CD4-positive, alpha-beta T cell (primary cell): ENCODE measurements at places on chromosomes 4 and X. TPM values are rescaled to one million over a fixed set of nuclear protein-coding genes. Genes with fewer than 3 reads are reported as not detected.

- H3K27me3 ChIP-seq, result no peaks in the 10 kb centered on the region
- no peak overlapping the region for H3K4me3 ChIP-seq
- H3K4me1 ChIP-seq, result no peaks in the 10 kb centered on the region
- H3K27ac ChIP-seq, result no peak overlapping the region
Measured at GRCh38 chr4:25800245-25800644, 62.5 kb downstream of the SEL1L3 start.

DNA sequence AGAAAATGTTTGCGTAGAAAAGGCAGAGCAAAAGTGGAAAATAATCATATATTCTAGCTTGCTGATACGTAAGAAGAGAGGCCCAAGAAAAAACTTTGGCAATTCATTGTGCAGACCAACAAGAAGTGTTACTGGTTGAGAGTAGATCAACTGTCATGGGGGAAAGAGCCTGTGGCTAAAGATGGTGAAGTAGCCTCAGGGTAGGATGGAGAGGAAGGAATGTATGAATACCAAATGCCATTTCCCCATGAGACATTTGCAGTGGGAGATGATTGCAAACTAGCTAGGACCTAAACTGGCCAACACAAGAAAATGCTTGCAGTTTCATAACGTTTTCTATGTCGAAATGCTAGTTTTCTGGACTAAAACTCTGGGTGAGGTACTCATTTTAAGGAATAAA lies 47.7 kb upstream of the ADGRL3 start:
- H3K4me1 ChIP-seq, result no peaks in the 10 kb centered on the region
- no peak overlapping the region for H3K4me3 ChIP-seq
- H3K27ac ChIP-seq, result no peak overlapping the region
- H3K36me3 ChIP-seq, result no peaks in the 10 kb centered on the region
- no peaks in the 10 kb centered on the region for H3K27me3 ChIP-seq

The GYG2 gene
- not detected for total RNA-seq

DNA sequence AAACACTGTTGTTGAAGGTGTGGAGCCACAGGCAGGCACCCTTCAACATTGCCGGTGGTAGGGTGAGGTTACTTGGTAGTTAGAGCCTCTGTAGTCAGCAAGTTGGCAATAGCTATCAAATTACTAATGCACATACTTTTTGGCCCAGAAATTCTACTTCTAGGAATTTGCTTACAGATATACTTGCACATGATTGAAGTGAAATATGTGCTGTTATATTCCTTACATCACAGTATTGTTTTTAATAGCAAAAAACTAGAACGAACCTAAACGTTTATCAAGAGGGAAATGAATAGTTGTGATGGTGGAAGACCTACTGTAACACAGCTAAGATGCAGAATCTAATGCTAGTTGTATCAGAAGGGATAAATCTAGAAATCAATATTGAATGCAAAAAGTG lies 7.7 kb upstream of the PJA1 start:
- H3K27me3 ChIP-seq, result no peaks in the 10 kb centered on the region
- no peaks in the 10 kb centered on the region for H3K4me1 ChIP-seq
- no peaks in the 10 kb centered on the region for H3K36me3 ChIP-seq

GRCh38 chr4:76896614-76897535 lies 1.1 kb downstream of the SOWAHB start:
- peaks cover 15% of the 10 kb centered on the region for H3K4me1 ChIP-seq
- H3K4me3 ChIP-seq, result peak overlapping the region; percentile 59
- H3K36me3 ChIP-seq, result no peaks in the 10 kb centered on the region

DNA sequence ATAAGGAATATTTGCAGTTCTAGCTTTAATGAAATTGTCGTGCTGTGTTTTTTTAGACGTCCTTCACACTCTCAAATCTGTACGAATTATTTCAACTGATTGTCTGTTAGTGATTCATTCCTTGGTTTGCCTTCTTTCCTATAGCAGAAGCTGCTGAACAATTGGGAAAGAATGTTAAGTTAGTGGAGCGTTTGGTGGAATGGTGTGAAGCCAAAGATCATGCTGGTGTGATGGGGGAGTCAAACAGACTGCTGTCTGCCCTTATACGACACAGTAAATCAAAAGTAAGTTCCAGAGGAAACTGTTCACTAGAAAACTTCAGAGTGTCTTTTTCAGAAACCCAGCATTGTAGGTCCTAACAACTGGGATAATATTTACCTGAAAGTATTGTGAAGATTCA lies 159.9 kb downstream of the RAP1GDS1 start:
- no peaks in the 10 kb centered on the region for H3K27me3 ChIP-seq
- H3K27ac ChIP-seq, result no peak overlapping the region
- peaks cover 53% of the 10 kb centered on the region for H3K36me3 ChIP-seq
- no peak overlapping the region for H3K4me3 ChIP-seq

DNA sequence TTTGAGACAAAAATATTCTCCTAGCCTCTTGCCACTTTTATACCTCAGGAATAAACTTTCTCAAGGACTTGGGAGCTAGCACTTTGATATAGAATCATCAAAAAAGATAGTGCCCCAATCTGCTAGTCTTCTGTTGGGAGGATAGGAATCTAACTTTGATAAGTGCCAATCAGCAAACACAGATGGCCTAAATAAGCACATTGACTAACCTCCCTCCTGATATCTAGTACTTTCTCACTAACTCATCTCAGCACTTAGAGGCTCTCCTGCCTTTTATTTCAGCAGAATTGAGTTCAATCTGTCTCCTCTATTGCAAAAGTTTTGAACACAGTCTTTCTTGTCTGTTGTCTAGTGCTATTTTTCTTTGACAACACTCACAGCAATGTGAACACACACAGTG lies 798.4 kb upstream of the FTHL17 start:
- no peaks in the 10 kb centered on the region for H3K36me3 ChIP-seq
- no peak overlapping the region for H3K27ac ChIP-seq
- no peak for DNase-seq
- no peaks in the 10 kb centered on the region for H3K27me3 ChIP-seq

DNA sequence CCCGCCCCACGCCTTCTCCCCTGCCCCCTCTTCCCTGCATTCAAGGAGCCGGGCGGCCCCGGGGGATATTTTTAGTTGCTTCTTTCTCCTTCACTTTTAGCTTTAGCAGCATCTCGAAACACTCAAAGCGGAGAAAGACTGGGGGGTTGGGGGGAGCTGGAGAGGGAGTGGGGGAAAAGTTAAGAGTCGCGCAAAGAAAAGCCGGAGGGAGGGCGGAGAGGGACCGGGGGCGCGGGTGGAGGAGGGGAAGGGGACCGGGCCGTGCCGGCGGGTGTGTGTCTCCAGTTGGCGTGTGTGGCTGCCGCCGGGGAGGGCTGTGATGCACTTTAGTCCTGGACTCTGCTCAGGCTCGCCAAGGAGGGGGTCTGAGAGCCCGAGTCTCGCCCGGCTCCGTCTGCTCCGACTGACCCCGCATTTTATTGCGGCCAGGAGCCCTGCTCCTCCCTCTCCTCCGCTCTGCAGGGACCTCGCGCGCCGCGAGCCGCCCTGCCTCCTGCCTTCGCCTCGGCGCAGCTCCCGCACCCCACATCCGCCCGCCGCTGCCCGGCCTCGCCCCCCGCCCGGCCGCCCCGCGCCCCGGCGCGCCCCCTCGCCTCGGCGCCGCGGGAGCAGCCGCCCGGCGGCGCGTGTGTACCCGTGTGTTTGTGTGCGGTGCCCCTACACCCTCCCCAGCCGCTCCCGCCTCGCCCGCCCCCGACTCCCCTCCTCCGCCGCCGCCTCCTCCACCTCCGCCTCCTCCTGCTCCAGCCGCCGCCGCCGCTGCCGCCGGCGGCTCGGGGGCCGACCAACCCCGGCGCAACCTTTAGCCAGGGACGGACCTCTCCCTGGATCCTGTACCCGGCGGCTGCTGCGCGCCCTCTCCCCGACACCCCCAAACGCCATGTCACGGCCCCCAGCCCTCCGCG lies 1.4 kb downstream of the ZNF827 start:
- H3K4me3 ChIP-seq, result peak overlapping the region; percentile 88
- H3K36me3 ChIP-seq, result no peaks in the 10 kb centered on the region
- H3K4me1 ChIP-seq, result peaks cover 16% of the 10 kb centered on the region
- peak overlapping the region; percentile 75 for H3K27ac ChIP-seq

DNA sequence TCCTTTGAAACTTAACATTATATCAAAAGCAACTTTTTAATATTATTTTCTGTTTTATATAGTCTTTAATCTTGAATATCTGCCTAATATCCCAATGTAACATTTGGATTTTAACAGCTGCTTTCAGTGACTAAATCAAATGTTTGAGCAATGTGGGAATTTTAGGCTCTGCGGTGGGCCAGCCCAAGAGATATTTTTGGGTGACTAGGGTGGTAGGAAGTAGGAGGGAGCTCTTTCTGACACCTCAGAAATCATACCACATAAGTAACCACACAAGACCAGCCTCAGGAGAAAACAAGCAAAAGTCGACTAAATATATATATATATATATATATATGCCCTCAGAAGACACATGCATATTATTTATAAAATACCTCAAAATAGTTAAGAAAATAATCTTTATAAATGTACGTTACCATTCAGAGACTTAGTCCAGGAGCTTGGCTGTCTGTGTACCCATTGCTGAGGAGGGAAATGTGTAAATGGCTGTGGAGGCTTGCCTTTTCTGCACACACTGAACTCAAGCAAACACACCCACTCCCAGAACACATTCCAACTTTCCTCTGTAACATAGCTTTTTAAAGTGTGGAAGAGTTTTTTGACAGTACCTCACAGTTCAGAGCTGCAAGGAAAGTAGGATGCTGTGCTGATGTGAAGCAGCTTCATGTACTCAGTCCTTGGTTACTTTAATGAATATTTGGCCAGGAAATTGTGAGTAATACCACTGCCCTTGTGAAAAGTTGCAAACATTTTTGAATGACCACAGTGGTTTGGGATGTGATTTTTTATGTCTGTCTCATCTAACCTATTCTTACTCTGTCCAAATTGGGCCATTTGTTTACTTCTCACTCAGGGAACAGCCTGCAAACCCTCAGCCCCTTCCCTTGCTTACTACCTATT lies at the start of gene RTL3:
Gene RTL3 (minus strand): TSS at position 484 of the 900 bp plus-strand sequence. CDS start 908 bp downstream, outside the sequence.
- peaks cover 12% of the 10 kb centered on the region for H3K4me1 ChIP-seq
- DNase-seq, result no peak
- H3K27me3 ChIP-seq, result no peaks in the 10 kb centered on the region
- H3K36me3 ChIP-seq, result no peaks in the 10 kb centered on the region

DNA sequence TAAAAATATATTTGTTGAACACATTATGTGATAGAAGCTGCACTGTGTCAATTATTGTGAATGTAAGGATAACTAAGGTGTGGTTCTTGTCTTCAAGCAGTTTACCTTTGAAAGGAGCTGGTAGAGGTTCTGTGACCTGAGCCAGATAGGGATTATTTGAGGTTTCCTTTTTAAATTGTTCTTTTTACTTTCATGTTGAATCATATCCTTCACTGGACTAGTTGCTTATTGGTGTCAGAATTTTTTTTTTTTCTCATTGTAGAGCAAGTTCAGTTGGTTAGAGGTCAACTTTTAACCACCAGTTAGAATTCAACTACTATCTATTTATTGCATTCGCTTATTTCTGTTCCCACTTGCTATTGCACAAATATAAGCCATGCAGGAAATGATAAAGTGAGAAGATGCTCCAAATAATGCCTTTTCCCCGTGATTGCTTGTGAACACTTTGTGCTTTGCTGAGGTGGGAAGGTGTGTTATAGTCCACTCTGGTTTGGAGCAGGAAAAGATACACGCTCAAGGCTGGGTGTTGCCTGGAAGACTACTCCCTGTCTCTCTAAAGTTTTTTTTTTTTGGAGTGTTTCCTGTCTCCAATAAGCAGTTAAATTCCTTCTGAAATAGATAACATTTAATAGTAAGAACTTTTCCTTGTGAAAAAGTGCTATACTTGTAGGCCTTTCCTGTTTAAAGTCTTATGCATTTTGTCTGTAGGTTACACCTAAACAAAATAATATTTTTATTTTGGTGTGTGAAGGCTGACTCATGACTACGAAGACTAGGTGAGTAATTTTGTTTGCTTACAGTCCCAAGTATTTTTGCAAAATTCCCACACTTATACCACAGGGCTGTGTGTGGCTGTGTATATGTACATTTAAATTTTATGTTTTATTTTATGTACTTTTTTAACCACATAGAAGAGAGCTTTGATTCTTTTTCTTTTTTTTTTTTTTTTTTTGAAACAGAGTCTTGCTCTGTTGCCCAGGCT lies 83.8 kb upstream of the LCORL start:
- H3K27me3 ChIP-seq, result no peaks in the 10 kb centered on the region
- no peak overlapping the region for H3K4me3 ChIP-seq
- H3K36me3 ChIP-seq, result no peaks in the 10 kb centered on the region
- no peak for DNase-seq

- no peaks in the 10 kb centered on the region for H3K4me1 ChIP-seq
- H3K27me3 ChIP-seq, result no peaks in the 10 kb centered on the region
- no peak overlapping the region for H3K27ac ChIP-seq
- no peak for DNase-seq
Measured at GRCh38 chr4:176875446-176875930, 82.8 kb upstream of the VEGFC start.

The FRMD7 gene
- not detected for total RNA-seq

The RNF212 gene
- 5.6 TPM for total RNA-seq

DNA sequence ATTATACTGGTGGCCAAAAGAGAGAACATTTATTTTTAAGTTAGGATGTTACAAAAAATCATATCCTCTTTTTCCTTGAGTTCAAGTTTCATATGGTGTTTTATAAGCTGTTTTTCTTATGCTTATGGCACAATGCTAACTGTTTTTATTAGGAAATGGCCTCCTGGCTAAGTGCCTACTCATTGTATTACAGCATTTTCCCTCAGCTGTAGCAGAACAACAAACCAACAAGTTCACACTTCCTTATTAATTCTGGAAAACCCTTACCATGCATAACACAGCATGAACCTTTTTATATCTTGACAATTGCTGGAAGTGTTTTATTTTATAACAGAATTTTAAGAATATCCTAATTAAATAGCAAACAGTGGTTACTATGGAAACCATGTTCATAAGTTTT lies 165.8 kb downstream of the GASK1B start:
- no peak for DNase-seq
- no peaks in the 10 kb centered on the region for H3K36me3 ChIP-seq
- no peak overlapping the region for H3K27ac ChIP-seq
- no peaks in the 10 kb centered on the region for H3K27me3 ChIP-seq
- H3K4me1 ChIP-seq, result no peaks in the 10 kb centered on the region

GRCh38 chrX:103999234-103999633 lies 14.3 kb downstream of the H2BW1 start:
- no peaks in the 10 kb centered on the region for H3K27me3 ChIP-seq
- no peak overlapping the region for H3K4me3 ChIP-seq
- no peaks in the 10 kb centered on the region for H3K4me1 ChIP-seq
- DNase-seq, result no peak
- no peaks in the 10 kb centered on the region for H3K36me3 ChIP-seq

The HTN3 gene
- total RNA-seq, result not detected

GRCh38 chr4:7823416-7823824 lies 116.2 kb downstream of the AFAP1 start:
- no peak for DNase-seq
- no peak overlapping the region for H3K4me3 ChIP-seq
- peaks cover 11% of the 10 kb centered on the region for H3K4me1 ChIP-seq
- H3K36me3 ChIP-seq, result peaks cover 3% of the 10 kb centered on the region

- DNase-seq, result no peak
- no peaks in the 10 kb centered on the region for H3K4me1 ChIP-seq
- no peaks in the 10 kb centered on the region for H3K36me3 ChIP-seq
- H3K27me3 ChIP-seq, result no peaks in the 10 kb centered on the region
- no peak overlapping the region for H3K4me3 ChIP-seq
Measured at GRCh38 chr4:146105464-146105863, 70.1 kb upstream of the LSM6 start.
